ENCODE measurements at places on chromosomes 7 and 10.

- DNase-seq = no peak
Observed at GRCh38 chr10:37109000-37109399, 16.4 kb upstream of the ANKRD30A start.

DNA sequence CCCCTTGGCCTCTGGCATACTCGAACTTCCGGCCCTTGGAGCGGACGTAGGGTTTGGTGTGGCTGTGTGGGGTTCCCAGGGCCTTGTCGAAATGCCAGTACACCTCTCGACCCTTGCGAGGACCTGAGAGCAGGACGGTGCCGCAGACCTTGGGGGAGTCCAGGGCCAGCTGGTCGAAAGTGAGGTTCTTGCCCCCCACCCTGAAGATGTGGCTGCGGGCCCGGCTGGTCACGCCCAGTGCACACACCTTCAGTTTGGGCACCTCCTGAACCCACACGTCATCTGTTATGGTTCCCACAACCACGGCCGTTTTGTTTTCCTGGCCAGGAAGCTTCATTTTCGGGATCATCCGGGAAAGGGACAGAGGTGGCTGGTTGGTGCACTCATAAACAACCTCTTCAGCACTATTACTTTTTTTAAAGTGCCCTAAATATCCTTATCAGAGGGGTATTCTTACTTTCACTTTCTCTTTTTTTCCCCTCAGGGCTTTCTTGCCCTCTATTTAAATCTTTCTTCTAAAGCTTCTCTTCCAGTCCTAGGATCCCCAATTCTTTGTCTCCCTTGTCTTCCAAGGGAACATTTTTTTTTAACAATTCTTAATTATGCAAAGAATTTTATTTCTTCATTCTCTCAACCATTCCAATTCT is 44.9 kb upstream of the FAM3C start:
- no peak for DNase-seq

DNA sequence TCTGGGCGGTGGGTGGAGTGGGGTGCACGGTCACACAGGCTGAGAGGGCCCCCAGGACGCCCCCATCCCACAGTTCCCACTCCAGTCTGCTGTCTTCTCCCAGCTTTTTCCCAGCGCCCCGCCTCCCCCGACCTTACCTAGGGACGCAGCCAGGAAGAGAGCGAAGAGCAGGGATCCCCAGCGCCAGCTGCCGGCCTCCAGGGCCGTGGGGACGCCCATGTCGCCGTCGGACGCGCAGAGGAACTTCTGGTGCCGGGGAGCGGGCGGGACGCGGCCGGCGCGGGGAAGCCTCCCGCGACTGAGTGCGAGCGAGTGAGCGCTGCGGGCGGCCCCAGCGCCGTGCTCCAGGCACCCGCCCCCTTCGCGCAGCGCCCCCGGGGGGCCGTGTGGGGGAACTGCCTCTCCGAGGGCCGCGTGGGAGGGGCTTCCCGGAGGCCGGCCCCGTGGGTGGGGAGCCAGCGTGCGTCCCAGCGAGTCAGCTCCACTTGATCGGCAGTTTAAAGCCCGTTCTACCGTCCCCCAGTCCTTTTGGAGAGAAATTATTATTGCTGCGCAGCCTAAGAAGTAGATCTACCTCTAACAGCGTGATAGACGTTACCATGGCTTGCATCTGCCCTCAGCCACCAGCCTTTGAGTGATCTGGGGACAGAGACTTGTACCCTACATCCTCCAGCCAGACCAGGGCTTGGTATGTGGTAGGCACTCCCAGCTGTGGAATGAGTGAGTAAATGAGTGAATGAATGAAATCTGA is at the start of gene VSIR:
TSS of gene VSIR (minus strand) at position 300 of the 751 bp plus-strand sequence. CDS start at position 219, 81 bp downstream.
- peak; percentile 93 for DNase-seq

DNA sequence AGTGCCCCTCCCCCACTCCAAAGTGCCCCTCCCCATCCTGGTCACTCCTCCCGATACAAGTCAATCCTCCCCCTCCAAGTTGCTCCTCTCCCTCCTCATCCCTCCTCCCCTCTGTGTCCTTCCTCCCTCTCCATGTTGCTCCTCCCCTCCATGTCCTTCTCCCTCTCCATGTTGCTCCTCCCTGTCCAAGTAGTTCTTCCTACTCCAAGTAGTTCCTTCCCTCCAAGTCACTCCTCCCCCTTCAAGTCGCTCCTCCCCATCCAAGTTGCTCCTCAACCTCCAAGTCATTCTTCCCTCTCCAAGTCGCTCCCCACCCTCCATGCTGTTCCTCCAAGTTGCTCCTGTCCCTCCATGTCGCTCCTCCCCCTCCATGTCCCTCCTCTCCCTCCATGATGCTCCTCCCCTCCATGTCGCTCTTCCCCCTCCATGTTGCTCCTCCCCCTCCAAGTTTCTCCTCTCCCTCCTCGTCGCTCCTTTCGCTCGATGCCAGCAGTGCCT is 8.6 kb upstream of the WBP1L start:
- no peak for DNase-seq

DNA sequence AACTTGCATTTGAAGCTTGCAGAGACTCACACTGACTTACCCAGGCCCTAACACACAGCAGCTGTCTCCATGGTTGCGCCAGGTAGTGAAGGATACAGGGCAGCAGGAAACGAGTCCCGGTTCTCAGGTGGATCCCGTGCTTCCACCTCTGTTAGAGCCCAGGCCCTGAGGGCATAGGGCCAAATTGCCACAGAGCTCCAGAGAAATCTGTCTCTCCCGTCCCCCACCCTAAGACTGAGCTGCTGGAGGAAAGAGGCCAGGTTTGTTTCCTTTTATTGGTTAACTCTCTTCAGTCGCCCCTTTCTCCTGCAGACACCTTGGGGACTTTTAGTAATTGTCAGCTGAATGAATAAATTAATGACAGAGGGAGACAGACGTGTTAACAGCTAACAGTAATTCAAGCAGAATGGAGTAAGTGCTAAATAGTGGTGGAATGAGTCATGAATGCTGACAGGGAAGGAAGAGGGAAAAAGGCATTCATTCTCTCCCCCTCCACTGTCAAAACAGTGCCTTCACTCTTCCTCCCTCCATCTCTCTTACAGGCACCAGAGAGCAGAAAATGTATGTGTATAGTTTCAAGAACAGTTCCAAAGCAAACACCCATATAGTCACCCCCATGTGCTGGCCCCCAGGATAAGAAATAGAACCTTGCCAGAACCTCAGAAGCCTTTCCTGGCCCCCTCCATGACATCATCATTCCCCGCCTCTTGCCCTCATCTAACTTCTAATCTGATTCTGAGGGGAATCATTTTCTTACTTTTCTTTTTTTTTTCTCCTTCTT is 16.8 kb upstream of the DLG5 start:
- DNase-seq = no peak
